ENCODE measurements at places on chromosomes 3 and 15. TPM values are rescaled to one million over a fixed set of nuclear protein-coding genes. Genes with fewer than 3 reads are reported as not detected.

Gene ZNF80
- total RNA-seq = not detected

Gene NEK10
- 1.1 TPM for total RNA-seq

Gene CCR3
- not detected for total RNA-seq

Gene ST8SIA2
- total RNA-seq = not detected

Gene GOLGA6L10
- total RNA-seq = 1.2 TPM

Gene ARGFX
- total RNA-seq = not detected

Gene PRSS50
- 0.14 TPM for total RNA-seq

Gene DUOXA2
- total RNA-seq = 0.68 TPM

Gene HDC
- total RNA-seq = not detected

Gene PROK2
- total RNA-seq = not detected

Gene PLA2G4F
- 81.8 TPM for total RNA-seq

Gene SCAMP5
- total RNA-seq = 11.3 TPM

Gene CHRNA7
- total RNA-seq = 0.20 TPM

Gene PLA2G4D
- not detected for total RNA-seq

Gene PLXNB1
- total RNA-seq = 345 TPM

DNA sequence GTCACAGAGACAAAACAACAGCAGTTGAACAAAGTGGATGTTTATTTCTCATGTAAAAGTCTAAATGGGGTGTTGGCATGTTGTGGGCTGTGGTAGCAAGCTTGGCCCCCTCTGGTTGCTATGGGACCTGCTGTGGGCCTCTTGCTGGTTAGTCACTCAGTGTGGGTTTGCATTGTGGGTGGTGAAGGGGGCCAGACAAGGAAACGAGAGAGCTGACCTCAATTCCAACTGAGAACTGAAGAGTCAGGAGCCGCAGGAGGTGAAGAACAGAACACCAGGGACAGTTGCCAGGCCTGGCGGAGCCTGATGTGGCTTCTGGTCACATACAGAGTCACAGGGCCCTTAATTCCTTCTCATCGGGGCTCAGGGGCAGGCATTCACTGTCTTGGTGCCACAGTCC lies 1.9 kb upstream of the ADPGK start:
- H3K36me3 ChIP-seq = no peaks in the 10 kb centered on the region
- no peak overlapping the region for H3K4me3 ChIP-seq
- peaks cover 8% of the 10 kb centered on the region for H3K4me1 ChIP-seq
- H3K27ac ChIP-seq = peak overlapping the region; percentile 97

DNA sequence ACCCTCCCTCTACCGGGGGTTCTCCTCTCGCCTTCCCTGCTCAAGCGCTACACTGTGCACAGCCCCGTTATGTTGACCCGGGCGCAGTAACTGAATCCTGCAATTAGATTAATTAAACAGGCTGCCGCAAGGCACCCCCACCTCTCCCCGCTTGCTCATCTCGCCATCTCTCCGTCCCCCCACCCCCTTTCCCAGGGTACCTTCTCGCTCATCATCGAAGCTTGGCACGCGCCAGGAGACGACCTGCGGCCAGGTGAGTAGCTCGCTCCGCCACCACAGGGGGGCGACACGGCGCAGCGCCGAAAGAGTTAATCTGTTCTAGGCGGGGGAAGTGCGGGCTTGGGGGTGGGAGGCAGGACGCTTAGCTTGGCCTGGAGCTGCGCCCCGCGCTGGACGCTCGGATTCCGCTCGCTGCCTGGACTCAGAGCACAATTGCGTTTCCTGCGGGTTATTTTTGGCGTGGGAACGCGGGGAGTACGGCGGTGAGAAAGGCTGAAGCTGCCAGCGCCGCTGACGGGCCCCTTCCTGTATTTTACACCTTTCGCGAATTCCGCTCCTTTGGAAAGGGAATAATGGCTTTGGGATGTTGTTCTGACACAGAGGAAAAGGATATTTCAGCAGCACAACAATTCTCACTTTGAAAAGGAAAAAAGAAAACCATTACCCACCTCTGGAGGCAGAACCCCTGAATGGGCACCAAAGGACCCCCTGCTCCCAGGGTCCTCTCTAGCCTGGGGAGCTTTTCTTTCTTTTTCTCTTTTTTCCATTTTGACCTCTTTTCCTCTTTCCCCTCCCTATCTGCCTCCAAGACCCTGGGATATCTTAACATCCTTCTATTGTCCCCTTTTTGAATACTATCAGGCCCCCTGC lies 1.5 kb downstream of the DLL4 start:
- H3K27ac ChIP-seq = peak overlapping the region; percentile 85
- H3K4me1 ChIP-seq = peaks cover 41% of the 10 kb centered on the region
- H3K27me3 ChIP-seq = peaks cover 62% of the 10 kb centered on the region
- peak; percentile 63 for DNase-seq
- H3K4me3 ChIP-seq = peak overlapping the region; percentile 66

- H3K27ac ChIP-seq = no peak overlapping the region
- no peak overlapping the region for H3K4me3 ChIP-seq
Observed at GRCh38 chr3:18346097-18346496, 79.0 kb downstream of the SATB1 start.

GRCh38 chr3:107271787-107272387 lies 105.4 kb upstream of the CCDC54 start:
- no peak overlapping the region for H3K4me3 ChIP-seq
- no peak for DNase-seq
- no peaks in the 10 kb centered on the region for H3K27me3 ChIP-seq
- H3K4me1 ChIP-seq = no peaks in the 10 kb centered on the region

- no peaks in the 10 kb centered on the region for H3K27me3 ChIP-seq
- no peak overlapping the region for H3K4me3 ChIP-seq
- no peak for DNase-seq
- H3K36me3 ChIP-seq = no peaks in the 10 kb centered on the region
- no peaks in the 10 kb centered on the region for H3K4me1 ChIP-seq
- H3K27ac ChIP-seq = no peak overlapping the region
Observed at GRCh38 chr15:69217381-69217780, 56.9 kb downstream of the GLCE start.

DNA sequence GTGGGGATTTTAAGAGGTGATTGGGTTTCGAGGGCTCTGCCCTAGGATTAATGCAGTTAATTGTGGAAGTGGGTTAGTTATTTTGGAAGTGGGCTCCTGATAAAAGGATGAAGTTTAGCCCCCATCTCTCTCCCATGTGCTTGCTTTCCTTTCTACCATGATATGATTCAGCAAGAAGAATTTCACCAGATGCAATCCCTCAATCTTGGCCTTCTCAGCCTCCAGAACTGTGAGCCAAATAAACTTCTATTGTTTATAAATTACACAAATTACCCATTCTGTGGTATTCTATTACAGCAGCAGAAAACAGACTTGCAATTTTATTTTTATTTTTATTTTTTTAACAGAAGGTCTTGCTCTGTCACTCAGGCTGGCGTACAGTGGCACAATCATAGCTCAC lies 27.3 kb upstream of the UBE2E1 start:
- H3K36me3 ChIP-seq = no peaks in the 10 kb centered on the region
- no peak overlapping the region for H3K27ac ChIP-seq
- H3K4me1 ChIP-seq = no peaks in the 10 kb centered on the region
- no peak overlapping the region for H3K4me3 ChIP-seq

GRCh38 chr3:50675179-50676030 lies 678 bp downstream of the DOCK3 start:
- peak overlapping the region; percentile 47 for H3K4me3 ChIP-seq
- DNase-seq = peak; percentile 39
- no peak overlapping the region for H3K27ac ChIP-seq
- H3K27me3 ChIP-seq = peaks cover 91% of the 10 kb centered on the region
- peaks cover 12% of the 10 kb centered on the region for H3K4me1 ChIP-seq
- H3K36me3 ChIP-seq = no peaks in the 10 kb centered on the region

GRCh38 chr3:140342668-140343067 lies 335.2 kb upstream of the TRIM42 start:
- H3K4me3 ChIP-seq = no peak overlapping the region
- H3K36me3 ChIP-seq = no peaks in the 10 kb centered on the region
- no peaks in the 10 kb centered on the region for H3K4me1 ChIP-seq
- H3K27ac ChIP-seq = no peak overlapping the region
- no peaks in the 10 kb centered on the region for H3K27me3 ChIP-seq
- DNase-seq = no peak

DNA sequence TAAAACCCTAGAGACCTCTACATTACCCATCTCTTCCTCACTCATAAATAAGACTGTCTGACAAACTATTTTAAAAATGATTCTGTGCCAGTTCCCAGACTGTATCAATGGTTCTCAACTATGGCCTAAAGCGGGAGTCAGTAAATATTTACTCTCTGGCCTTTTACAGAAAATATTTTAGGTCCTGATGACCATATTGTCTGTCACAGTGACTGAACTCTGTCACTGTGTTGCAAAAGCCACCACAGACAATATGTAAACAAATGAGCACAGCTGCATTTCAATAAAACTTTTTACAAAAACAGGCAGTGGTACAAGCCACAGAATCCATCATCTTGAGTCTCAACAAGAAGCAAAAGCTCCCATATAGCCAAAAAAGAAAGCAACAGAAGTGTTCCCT lies 45.4 kb downstream of the PLOD2 start:
- no peak for DNase-seq
- no peaks in the 10 kb centered on the region for H3K27me3 ChIP-seq
- no peak overlapping the region for H3K27ac ChIP-seq
- H3K4me1 ChIP-seq = no peaks in the 10 kb centered on the region

- no peak for DNase-seq
- no peak overlapping the region for H3K4me3 ChIP-seq
- no peaks in the 10 kb centered on the region for H3K36me3 ChIP-seq
- no peaks in the 10 kb centered on the region for H3K4me1 ChIP-seq
Observed at GRCh38 chr15:76108021-76108723, 48.4 kb downstream of the TMEM266 start.

DNA sequence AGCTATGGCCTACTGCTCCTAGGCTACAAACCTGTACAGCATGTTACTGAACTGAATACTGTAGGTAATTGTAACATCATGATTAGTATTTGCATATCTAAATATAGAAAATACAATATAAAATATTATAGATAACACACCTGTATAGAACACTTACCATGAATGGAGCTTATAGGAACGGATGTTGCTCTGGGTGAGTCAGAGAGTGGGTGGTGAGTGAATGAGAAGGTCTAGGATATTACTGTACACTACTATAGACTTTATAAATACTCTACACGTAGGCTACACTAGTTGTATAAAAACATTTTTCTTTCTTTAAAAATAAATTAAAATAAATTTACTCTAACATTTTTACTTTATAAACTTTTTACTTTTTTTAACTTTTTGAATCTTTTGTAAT lies 224.0 kb upstream of the CBLB start:
- H3K27me3 ChIP-seq = no peaks in the 10 kb centered on the region
- no peaks in the 10 kb centered on the region for H3K36me3 ChIP-seq
- DNase-seq = no peak
- no peak overlapping the region for H3K27ac ChIP-seq
- H3K4me3 ChIP-seq = no peak overlapping the region
- H3K4me1 ChIP-seq = no peaks in the 10 kb centered on the region

GRCh38 chr3:183815563-183815940 lies 9.8 kb downstream of the MAP6D1 start:
- no peak overlapping the region for H3K4me3 ChIP-seq
- H3K27me3 ChIP-seq = no peaks in the 10 kb centered on the region
- H3K27ac ChIP-seq = no peak overlapping the region
- DNase-seq = no peak

GRCh38 chr3:141788149-141788548 lies 24.9 kb downstream of the GRK7 start:
- DNase-seq = no peak
- no peaks in the 10 kb centered on the region for H3K4me1 ChIP-seq
- no peaks in the 10 kb centered on the region for H3K36me3 ChIP-seq
- no peak overlapping the region for H3K27ac ChIP-seq
- no peaks in the 10 kb centered on the region for H3K27me3 ChIP-seq

GRCh38 chr15:44595246-44595645 lies 58.3 kb downstream of the EIF3J start:
- no peaks in the 10 kb centered on the region for H3K4me1 ChIP-seq
- DNase-seq = no peak
- no peak overlapping the region for H3K4me3 ChIP-seq

DNA sequence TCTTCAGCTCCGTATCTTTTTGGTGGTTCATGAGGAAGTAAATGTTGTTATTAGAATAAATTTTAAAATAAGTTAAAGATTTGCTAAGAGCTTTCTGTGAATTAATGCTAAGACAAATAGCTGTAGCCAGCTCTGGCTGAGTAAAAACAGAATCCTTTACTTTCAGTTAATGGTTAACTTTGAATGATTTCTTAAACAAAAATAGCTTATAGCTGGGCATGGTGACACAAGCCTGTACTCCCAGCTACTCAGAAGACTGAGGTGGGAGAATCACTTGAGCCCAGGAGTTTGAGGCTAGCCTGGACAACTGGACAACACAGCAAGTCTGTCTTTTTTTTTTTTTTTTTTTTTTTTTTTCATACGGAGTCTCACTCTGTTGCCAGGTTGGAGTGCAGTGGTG lies 25.0 kb downstream of the TCAIM start:
- no peaks in the 10 kb centered on the region for H3K27me3 ChIP-seq
- H3K4me3 ChIP-seq = no peak overlapping the region
- H3K4me1 ChIP-seq = no peaks in the 10 kb centered on the region
- H3K27ac ChIP-seq = no peak overlapping the region

DNA sequence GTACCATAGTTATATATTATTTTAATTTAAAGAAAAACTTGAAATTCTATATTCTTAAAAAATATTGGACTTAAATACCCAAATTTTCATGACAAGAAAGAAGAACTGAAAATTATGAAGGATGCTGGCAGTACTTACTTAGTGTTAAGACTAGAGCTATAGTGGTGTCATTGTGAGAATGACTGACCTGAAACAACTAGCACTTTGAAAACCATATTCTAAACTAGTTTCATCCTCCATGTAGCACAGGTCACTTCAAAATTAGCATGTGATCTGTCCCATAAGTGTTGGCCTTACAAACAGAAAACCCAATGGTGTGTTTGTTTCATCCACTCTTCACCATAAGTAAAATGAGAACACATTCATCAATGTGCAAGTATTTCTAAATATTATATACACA lies 208.6 kb downstream of the ZIC4 start:
- H3K4me1 ChIP-seq = no peaks in the 10 kb centered on the region
- no peaks in the 10 kb centered on the region for H3K36me3 ChIP-seq
- H3K27ac ChIP-seq = no peak overlapping the region
- H3K4me3 ChIP-seq = no peak overlapping the region
- H3K27me3 ChIP-seq = no peaks in the 10 kb centered on the region

DNA sequence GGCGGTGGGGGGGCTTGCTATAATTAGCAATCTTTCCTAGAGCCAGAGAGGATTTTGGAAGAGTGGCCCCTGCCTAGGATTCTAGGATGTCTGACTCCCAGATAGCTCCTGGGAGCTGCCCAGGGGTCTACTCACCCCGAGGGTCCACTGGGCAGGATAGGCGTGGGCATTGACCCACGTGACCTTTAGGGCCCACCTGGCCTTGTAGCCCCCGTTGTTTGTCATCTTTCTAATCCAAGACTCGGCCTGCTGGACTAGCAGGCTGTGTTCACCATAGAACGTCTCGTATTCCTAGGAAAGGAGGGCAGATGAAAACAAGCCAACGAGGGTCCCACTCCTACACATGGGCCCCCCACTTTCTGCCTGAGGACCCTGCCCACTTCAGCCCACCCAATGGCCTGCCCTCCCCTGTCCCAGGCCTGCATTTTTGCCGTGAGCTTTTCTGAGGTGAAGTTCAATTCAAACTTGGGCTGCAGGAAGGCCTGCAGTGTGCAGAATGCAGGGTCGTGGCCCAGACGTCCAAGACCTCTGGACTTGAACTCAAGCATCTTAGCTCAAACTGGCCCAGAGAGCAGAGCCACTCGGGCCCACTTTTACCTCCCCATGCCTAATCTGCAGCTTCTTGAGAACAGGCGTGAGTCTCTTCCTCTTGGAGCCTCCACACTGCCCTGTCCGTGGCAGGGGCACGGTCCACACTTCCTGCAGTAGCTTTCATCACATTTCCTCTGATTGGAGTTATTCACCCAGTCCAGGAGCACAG lies 41.5 kb downstream of the MUC4 start:
- no peak overlapping the region for H3K4me3 ChIP-seq
- H3K27me3 ChIP-seq = no peaks in the 10 kb centered on the region
- no peaks in the 10 kb centered on the region for H3K4me1 ChIP-seq
- H3K27ac ChIP-seq = no peak overlapping the region
